Choroid plexus epithelial cell (primary cell): ENCODE measurements at places on chromosomes 4 and X.

GRCh38 chr4:87171944-87172343 is 48.5 kb downstream of the KLHL8 start:
- no peak for DNase-seq

GRCh38 chr4:140094438-140095420 is 59.3 kb downstream of the MAML3 start:
- no peak for DNase-seq

- no peak for DNase-seq
These were observed 170.6 kb upstream of the PACRGL start for GRCh38 chr4:20529691-20530090.

GRCh38 chr4:185566972-185567371 is 31.7 kb upstream of the PDLIM3 start:
- DNase-seq = peak; percentile 89

DNA sequence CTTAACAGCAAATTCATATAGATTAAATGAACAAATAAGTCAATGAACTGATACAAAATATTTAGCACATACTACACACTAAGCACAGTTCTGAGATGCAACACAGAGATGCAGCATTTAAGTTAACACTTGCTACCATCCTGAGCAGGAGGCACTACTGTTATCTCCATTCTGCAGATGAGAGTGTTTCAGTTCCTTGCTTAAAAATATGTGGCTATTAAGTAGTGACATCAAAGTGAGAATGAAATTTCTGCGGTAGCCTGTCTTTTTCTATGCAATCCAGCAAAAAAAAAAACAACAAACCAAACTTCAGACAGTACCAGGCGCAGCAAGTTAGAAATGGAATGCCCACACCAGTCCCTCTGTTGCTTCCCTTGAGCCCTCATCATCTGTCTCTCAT is 90.8 kb downstream of the SHISA3 start:
- no peak for DNase-seq

DNA sequence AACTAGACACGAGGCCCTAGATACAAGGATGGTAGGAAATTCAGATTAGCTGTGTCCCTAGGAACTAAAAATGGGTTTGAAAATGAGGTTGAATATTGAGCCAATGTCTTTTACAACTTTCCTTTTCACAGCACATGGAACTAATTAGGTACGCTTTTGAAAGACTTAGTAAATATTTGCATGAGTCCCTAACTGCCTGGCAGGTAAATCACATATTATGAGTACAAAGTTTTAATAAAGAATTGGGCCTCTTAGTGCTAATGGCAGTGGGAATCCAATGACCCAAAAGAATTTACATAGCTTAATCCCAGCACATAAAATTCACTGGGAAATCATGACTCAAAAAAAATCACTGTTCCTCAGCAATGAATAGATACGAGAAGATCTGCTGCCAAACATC is 16.8 kb downstream of the MUC7 start:
- no peak for DNase-seq

DNA sequence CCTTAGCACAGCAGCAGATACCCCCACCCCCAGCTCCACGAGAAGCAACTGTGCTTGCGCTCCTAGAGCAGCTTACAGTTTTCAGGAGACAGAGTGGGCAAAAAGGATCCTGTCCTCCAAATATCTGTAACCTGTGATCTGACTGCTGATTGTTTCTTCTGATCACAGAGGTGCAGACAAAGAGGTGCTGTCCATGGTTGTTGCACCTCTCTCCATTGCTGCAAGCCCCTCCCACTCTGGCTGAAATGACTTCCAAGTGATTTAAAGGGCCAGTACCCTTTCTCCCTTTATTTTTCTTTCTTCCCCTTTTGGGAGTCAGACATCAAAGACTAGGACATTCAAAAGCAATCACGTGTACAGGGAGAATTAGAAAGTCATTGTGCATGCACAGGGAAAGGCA is 205.3 kb upstream of the GEMIN8 start:
- DNase-seq = no peak

GRCh38 chr4:30863021-30863420 is 142.9 kb downstream of the PCDH7 start:
- DNase-seq = peak; percentile 40

GRCh38 chrX:108199041-108199440 is 107.5 kb downstream of the ATG4A start:
- no peak for DNase-seq

- DNase-seq = no peak
These were observed 15.9 kb upstream of the NOCT start for GRCh38 chr4:138999666-139000065.

DNA sequence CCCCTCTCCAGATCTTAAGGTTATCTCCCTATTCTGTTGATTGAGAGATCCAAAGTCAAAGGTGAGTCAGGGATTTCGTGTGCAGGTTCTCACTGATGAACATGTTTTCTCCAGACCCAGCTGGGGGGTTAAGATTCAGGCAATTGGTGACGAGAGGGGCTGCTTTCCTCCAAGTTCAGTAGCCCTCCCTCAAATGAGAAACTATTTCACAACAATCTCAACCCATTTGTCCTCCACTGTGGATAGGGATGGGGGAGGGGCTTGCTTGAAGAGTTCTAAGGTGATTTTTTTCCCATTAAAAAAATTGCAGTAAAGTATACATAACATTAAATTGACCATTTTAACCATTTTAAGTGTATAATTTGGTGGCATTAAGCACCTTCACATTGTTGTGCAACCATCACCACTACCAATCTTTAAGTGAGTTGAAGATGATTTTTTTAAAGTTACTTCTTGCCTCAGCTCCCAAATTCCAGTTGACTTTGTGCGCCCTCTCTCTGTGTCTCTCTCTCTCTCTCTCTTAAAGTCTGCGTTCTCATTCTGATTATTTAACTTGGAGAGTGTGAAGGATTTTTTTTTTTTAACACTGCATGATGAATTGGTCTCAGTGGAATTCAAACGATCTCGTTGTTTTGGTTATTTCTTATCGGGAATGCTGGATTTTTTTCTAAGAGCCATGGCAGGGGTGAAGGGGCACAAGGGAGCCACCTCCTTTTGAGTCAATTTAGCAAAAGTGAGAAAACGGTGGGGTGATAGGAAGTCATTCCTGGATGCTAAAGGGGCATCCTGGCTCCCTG is 175.9 kb downstream of the SHROOM3 start:
- DNase-seq = peak; percentile 80

- DNase-seq = no peak
These were observed 171.8 kb upstream of the MAD2L1 start for GRCh38 chr4:120238277-120238973.

GRCh38 chr4:31557437-31557836 is 837.3 kb downstream of the PCDH7 start:
- peak; percentile 3 for DNase-seq

- peak; percentile 38 for DNase-seq
These were observed 2.0 kb downstream of the ADGRL3 start for GRCh38 chr4:61201961-61202637.

GRCh38 chr4:105613306-105613705 is 60.9 kb downstream of the ARHGEF38 start:
- no peak for DNase-seq

DNA sequence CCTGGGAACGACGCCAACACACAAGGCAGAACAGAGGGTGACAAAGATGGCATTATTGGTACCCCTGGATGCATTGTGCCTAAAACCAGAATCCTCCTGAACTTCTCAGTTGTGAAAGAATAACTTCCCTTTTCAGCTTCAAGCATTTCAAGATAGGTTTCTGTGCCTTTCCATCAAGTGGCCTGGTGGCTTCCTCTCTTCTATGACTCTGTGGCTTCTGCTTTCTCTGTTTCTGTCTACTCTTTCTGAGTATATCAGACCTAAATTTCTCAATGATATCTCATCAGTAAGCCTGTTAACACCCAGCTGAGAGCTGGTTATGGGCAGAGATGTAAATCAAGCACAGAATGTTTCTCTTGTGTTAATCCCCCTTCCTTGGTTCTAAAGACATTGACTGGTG is 21.4 kb upstream of the FAM9B start:
- DNase-seq = no peak

GRCh38 chr4:156933633-156934258 is 37.9 kb downstream of the PDGFC start:
- DNase-seq = peak; percentile 70

DNA sequence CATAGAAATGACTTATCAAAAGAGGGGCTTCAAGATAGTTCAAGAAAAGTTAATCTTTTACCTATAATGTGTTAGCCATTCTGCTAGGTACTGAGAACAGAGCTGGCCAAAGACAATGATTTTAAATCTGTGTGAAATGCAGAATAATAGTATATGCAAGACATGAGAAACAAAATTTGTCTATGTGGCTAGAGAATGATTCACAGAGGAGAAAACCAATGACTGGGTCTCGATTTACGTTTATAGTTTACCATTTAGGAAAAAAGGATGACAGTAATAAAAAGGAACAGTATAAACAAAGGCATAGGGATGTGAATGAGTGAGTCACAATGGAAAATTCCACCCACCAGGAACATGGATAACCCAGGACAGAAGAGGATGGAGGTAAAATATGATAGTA is 31.9 kb downstream of the NPFFR2 start:
- no peak for DNase-seq

- no peak for DNase-seq
These were observed 14.1 kb downstream of the COX18 start for GRCh38 chr4:73055241-73055897.

GRCh38 chr4:68569466-68570121 is 6.5 kb downstream of the UGT2B17 start:
- DNase-seq = no peak

- DNase-seq = no peak
These were observed 5.7 kb upstream of the CXXC4 start for GRCh38 chr4:104500442-104500841.

- DNase-seq = no peak
These were observed 9.7 kb upstream of the MSANTD1 start for GRCh38 chr4:3239303-3239702.

- peak; percentile 72 for DNase-seq
These were observed 41.8 kb downstream of the RBM47 start for GRCh38 chr4:40587826-40588225.

GRCh38 chrX:96729053-96729452 is 44.4 kb downstream of the DIAPH2 start:
- no peak for DNase-seq

DNA sequence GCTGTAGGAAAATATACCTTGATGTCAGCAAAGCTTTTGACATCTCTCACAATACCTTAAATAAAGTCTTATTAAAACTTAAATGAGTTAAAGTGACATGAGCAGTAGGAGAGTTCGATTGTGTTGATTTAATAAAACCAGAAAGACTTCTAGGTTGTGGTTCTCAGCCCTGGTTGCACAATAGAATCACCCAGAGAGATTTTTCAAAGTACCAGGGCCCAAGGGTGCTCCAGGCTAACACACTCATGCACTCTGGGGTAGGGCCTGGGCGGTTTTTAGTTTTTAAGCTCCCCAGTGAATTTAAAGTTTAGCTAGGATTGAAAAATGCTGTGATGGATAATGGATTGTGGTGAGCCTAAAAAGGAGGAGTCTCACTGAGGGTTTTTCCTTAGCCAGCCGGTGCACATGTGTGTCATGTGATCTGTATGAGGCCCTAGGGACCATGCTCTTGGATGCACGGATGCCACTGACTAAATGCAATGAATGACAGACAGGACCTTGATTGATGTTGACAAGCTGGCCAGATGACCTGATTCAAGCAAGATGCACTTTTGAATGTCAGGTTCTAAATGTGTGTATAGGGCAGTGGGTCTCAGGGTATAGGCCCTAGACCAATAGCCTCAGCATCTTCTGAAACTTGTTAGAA is 185.0 kb downstream of the PTTG2 start:
- DNase-seq = peak; percentile 50

DNA sequence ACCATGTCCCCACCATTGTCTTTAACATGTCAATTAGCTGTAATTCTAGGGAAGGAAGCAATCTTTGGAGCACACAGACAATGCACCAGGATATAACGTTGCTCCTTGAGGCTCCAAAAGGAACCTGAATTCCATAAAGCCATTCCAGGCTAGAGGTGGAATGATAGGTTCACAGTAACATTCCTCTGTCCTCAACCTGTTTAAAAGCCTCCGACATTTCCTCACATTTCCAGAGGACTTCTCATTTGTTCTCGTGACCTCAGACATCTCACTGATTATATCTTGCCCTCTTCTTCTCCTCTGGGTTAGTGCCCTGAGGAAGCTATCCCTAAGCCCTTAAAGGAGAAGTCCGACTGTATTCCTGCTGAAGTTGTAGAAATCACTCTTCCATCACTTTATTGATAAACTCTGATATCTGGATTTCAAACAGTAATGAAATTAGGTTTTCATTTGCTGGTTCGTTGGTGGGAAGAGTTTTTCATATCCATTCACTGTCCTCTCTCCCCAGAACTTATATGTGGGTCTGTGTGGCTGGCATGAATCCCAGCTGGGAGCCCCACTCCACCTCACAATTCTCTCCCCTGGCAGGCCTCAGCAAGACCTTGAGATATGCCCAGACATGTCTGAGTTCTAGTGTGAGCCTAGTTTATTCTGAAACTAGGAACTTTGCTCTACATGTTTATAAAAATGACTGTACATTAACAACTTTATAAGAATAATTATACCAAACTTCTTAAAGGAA is 44.2 kb upstream of the PRSS12 start:
- DNase-seq = peak; percentile 15
